ENCODE measurements at places on chromosomes 4 and X. TPM values are rescaled to one million over a fixed set of nuclear protein-coding genes. Genes with fewer than 3 reads are reported as not detected.

The ADGRG2 gene
- 0.07 TPM for polyA plus RNA-seq

The SHROOM4 gene
- 4.6 TPM for polyA plus RNA-seq

The ARSD gene
- polyA plus RNA-seq, result 27.3 TPM

The G6PD gene
- 64.6 TPM for polyA plus RNA-seq

The AMBN gene
- not detected for polyA plus RNA-seq

The SCML2 gene
- 3.9 TPM for polyA plus RNA-seq

The DGKK gene
- polyA plus RNA-seq, result not detected

The G3BP2 gene
- polyA plus RNA-seq, result 54.2 TPM

The NAA10 gene
- polyA plus RNA-seq, result 118 TPM

The COL4A5 gene
- 15.1 TPM for polyA plus RNA-seq

The XG gene
- not detected for polyA plus RNA-seq

The OTUD6A gene
- polyA plus RNA-seq, result not detected
